Lung (tissue), 17 donors: ENCODE measurements at places on chromosomes 4 and X. TPM values are rescaled to one million over a fixed set of nuclear protein-coding genes. Genes with fewer than 3 reads are reported as not detected.

DNA sequence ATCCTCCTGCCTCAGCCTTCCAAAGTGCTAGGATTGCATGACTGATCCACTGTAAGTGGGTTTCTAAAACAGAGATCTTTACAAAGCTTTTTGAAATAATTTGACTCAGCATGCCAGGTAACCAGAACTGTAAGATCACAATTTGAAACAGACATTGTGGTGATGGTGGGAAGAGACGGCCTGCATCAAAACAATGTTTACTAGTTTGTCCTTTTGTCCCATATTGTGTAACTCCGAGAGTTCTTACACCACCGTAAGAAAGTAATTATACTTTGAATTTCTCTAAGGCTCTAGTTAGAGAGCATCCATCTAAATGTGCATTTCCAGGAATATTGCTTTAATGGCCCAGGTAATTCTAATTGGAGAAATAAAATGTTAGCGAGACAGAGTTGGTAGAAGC lies 594 bp upstream of the ARHGAP24 start:
- no peak for DNase-seq

DNA sequence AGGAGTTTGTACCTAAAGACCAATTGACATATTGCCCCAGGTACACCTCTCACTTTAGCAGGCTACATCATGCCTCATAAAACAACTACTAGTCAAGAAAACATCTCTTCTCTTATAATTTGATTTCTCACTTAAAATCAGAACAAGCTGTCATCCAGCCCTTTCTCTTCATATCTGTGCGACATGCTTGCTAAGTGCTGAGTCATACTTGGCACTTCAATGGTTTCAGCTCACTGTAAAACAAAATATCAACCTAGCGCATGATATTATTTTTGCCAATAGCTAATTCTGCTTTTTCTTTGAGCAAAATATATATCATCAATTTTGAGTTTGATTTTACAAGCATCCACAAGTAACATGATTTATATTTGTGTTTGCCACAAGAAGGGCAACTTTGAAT lies 27.9 kb upstream of the FUNDC1 start:
- peak; percentile 7 for DNase-seq

GRCh38 chrX:109624641-109625616 lies at the start of gene KCNE5:
KCNE5 (minus strand) TSS chrX:109625172; CDS start chrX:109625020, 152 bp downstream.
- peak; percentile 84 for DNase-seq

DNA sequence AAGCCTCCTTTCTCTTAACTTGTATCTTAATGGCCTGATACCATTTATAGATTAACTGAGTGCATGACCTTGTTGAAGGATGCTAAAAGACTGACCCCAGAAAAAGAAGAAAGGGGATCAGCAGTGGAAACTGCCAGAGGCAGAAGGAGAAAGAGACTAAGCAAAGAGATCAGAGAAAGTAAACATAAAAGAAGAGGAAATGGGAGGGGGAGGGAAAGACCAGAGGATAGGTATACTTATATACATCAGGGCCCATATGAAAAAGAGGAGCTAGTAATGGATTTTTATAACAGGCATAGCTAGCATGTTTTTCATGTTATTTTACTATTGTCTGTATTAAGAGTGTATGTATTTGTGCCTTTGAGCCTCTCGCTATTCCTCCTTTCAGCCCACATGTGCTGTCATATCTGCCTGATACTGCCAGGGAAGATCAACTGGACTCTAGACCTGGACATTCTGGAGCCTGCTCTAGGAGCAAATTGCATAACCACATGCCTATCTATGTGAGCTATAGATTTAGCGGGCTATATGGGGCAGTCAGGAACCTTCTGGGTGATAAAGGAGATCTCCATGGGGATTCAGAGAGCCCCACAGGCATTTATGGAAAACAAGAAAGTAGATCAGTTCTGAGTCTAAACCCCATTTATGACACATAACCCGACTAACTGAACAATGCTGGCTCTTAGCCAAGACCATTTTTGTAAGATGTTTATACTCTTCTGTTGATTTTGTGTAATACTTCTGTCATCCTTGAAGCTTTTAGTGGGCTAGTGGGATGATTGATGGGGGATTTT lies 13.4 kb upstream of the SNX12 start:
- no peak for DNase-seq

- DNase-seq: no peak
Measured at GRCh38 chr4:166174717-166175490, 301.9 kb downstream of the TLL1 start.

DNA sequence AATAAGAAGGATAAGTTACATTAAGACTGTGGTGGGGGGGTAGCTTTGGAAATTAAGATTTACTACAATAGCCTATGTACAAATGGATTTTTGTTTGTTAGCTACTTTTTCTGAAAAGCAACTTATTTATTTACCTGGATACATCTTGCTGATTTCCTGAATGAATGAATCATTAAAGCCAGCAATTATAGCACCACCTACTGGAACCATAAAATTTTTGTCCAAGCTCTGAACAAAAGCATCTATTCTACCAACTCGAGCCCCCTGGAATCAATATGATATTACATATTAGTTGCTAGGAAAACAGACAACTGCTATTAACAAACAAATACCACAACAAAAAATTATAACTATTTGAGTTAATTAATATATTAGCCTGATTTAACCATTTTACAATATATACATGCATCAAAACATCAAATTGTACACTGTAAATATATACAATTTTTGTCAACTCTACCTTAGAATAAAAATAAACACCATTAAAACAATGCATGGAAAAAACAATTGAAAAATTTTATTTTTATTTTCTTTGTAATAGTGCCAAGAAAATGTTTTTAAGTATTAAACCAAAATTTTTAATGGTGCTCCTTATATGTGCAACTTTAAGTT lies 15.3 kb downstream of the SEPSECS start:
- DNase-seq: no peak

DNA sequence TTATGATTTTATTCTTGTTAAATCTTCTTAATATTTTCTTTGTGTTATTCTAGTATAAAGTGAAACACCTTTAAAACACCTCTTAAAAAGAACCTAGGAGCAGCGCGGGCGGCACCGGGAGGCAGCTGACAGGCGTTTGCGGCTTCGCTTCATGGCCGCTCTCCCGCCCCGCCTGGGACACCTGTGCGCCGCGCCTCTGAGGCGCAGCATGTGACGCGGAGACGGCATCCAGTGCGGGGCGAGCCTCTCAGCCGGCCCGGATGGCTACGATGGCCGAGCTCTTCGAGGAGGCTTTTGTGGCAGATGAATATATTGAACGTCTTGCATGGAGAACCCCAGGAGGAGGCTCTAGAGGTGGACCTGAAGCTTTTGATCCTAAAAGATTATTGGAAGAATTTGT lies 1592.7 kb downstream of the TECRL start:
- DNase-seq: no peak

GRCh38 chrX:153723351-153724251 lies 586 bp downstream of the BCAP31 start:
- DNase-seq: peak; percentile 11

CLIC2 gene
- 27.1 TPM for polyA plus RNA-seq

MAGEB10 gene
- not detected for polyA plus RNA-seq

- no peak for DNase-seq
Measured at GRCh38 chr4:86256086-86256485, 103.8 kb downstream of the MAPK10 start.

MAGEA3 gene
- polyA plus RNA-seq: not detected

- DNase-seq: no peak
Measured at GRCh38 chr4:19164334-19164733, 1087.4 kb upstream of the SLIT2 start.

DNA sequence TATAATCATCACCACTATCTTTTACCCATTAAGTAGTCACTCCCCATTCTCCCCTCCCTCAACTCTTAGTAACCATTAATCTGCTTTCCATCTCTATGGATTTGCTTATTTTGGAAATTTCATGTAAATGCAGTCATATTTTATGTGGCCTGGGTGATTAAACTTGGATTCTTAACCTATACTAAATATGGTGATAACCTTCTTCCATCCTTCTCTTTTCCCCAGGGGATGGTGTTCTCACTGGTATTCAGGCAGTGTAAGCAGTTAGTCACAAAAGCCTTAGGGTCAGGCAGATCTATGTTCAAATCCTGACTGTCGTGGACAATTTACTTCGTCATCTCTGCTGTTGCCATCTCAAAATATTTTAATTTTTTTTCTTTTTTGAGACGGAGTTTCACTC lies 29.6 kb downstream of the RAB40AL start:
- no peak for DNase-seq

SLC10A6 gene
- 0.14 TPM for polyA plus RNA-seq

SLC25A31 gene
- 0.06 TPM for polyA plus RNA-seq

DNA sequence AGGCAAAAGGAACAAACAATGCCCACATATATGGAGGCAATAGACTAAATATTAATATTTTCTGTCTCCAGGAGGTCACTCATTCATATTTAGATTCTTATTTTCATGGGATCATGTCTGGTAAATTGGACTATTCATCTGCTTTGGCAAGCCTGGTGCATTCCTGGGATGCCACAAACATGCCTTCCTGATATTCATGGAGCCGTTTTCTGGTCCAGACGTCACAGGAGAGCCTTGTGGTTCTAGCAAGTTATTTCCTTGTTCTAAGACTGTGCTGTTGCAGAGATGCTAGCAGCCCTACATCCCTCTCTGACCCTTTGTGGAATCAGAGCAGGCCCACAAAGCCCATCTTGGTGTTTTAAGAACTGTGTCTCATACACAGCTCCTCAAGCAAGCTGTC lies 16.1 kb upstream of the EXOSC9 start:
- no peak for DNase-seq

DNA sequence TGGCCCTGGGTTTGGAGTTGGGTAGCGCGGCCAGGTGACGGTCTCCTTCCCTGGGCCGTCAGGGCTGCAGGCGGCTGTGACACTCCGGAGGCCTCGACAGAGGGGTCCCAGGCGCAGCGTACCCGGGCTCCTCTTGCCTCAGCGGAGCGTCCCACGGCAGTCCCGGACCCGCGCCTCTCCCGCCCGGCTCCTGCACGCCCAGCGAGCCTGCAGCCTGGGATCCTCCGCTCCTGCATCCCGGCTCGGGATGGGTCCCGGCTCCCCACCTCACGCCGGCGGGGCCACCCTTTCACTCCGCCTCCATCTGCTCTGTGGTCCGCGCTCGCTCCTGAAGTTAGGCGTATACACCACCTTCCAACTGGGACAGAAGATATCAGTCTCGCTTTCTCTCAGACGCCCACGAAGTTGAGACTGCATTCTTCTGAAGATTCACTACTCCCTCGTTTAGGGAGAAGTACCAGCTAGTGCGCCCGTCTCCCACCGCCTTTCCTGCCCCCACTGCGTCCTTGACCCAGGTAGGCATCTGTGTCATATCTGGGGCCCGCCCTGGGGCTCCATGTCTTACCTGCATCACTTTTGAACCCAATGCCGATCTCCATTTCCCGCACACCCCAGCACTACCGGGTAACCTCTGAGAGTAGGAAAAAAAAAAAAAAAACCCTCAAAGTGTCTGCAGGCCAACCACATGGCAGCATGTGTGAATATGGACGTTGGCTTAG lies 32.3 kb upstream of the KDR start:
- DNase-seq: peak; percentile 20

ITGB1BP2 gene
- polyA plus RNA-seq: 0.79 TPM

- no peak for DNase-seq
Measured at GRCh38 chrX:108734426-108734825, 1.9 kb downstream of the IRS4 start.

- no peak for DNase-seq
Measured at GRCh38 chrX:43604753-43605152, 51.3 kb upstream of the MAOA start.

GRCh38 chrX:148498067-148498466 lies 2.4 kb upstream of the AFF2 start:
- DNase-seq: no peak

GRCh38 chrX:116618546-116618945 lies 155.8 kb upstream of the CT83 start:
- DNase-seq: no peak

- DNase-seq: peak; percentile 12
Measured at GRCh38 chr4:119971431-119972084, 95.1 kb downstream of the MAD2L1 start.

DNA sequence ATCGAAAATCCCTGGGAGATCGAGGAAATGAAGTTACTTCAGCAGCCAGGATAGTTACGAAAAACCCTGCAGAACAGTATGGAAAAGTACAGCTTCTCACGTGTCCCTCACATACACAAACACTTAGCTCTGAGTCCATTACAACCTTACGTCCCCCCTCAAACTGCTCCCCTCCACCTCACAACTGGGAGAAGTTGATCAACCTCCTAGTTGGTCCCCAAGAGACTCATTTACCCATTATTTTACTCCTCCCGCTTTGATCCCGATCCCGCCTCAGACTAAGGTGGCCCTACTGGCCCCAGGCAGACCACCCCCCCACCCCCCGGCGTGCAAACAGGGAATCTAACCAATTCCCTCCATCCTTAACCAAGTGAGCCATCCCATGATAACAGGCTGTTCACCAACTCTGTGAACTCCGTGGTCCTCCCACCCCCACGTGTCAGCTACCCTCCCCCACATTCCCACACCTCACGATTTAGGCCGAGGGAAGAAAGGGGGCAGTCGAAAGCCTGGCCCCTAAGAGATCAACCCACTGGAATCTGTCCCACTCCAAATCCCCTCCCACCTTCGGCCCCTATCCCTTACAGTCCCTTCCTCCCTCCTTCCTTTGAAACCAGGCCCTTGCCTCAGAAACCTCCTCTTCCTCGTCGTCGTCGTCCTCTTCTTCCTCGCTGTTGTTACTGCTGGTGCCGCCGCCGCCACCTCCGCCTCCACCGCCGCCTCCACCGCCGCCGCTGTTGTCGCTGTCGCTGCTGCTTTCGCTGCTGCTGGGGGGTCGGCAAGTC lies 755 bp downstream of the ANKRD17 start:
- peak; percentile 88 for DNase-seq

GRCh38 chr4:17577665-17578481 lies 875 bp downstream of the LAP3 start:
- peak; percentile 35 for DNase-seq

DNA sequence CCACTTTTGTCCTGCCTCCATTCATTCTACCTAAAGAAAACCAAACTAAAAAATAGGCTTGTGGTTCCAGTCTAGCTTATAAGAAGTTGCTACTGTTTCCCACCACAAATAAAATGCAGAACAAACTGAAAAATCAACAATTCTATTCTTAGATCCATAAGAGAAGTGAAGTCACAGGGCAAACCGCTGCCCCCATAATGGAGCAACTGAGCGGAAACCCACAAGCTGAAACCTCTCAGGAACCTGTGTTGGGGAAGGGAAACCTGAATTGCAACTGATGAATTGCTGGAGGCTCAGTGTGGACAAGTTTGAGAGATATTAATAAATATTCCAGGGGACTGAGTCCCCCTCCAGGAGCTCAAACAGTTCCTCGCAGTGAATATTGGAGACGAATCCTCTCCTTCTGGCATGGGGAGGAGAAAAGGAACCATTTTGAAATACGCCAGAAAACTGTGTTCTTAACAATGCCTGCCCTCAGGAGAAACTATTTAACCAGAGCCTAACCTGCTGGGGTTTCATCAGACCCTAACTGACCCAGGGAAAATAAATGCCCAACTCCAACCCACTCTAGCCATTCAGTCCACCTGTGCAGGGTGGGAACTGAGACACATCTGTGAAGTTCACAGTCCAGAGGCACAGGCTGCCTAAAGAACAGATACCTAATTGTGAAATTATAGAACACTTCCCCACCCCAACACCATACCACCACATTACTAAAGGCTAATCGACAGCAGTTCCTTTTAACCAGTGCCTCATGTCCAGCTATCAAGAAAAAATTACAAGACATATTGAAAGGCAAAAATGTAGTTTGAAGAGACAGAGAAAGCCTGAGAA lies 22.8 kb upstream of the SH3RF1 start:
- no peak for DNase-seq

GRCh38 chr4:114998316-114998715 lies 115.1 kb downstream of the NDST4 start:
- DNase-seq: no peak

GATA1 gene
- 1.5 TPM for polyA plus RNA-seq

- DNase-seq: no peak
Measured at GRCh38 chrX:54066841-54067240, 22.6 kb upstream of the PHF8 start.
